Prostate gland (tissue), 2 donors: ENCODE measurements at places on chromosomes 3 and 15. TPM values are rescaled to one million over a fixed set of nuclear protein-coding genes. Genes with fewer than 3 reads are reported as not detected.

DNA sequence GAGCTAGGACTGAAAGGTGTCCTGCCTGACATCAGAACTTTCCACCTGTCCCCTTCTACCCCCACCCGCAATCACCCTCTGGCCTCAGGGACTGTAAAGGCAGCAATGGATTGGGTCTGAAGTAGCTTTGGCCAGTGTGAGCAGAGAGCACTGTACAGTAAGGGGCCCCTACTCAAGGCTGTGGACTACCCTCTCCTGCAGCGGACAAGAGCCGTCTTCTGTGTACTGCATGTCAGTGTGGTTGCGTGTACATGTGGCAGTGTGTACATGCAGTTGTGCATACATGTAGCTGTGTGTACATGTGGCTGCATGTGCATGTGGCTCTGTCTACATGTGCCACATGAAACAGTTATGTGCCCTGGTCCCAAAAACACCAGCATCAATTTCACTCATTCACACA, 205.9 kb upstream of the LINGO1 start:
- DNase-seq, result no peak

DNA sequence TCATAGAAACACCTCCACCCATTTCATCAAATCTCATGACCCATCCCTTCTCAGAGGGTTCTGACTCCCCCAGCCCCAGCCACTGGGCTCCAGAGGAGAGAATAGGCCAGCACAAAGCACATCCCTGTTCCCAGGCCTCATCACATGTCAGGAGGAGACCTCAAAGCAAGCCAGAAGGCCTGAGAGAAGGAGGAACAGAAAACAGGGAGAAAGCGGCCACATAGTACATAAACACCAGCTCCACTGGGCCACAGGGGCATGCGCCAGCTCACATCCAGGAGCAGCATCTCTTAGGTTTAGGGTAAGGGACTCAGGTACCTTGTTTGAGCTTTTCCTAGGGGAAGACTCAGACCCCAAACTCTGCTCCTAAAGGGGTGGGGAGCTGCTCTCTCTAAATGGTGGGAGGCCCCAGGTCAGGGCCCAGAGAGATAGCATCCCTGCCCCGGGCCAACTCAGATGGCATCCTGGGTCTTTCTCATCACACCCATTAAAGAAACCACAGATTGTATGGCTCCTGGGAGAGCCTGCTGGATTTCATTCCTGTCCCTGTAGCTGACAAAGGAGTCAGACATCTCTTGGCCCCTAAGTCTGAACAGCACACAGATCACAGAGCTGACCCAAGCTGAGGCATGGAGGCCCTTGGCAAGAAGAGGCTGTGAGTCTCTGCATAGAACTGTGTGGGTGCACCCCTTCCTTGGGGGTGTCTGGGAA, 2.5 kb downstream of the SHF start:
- no peak for DNase-seq

DNA sequence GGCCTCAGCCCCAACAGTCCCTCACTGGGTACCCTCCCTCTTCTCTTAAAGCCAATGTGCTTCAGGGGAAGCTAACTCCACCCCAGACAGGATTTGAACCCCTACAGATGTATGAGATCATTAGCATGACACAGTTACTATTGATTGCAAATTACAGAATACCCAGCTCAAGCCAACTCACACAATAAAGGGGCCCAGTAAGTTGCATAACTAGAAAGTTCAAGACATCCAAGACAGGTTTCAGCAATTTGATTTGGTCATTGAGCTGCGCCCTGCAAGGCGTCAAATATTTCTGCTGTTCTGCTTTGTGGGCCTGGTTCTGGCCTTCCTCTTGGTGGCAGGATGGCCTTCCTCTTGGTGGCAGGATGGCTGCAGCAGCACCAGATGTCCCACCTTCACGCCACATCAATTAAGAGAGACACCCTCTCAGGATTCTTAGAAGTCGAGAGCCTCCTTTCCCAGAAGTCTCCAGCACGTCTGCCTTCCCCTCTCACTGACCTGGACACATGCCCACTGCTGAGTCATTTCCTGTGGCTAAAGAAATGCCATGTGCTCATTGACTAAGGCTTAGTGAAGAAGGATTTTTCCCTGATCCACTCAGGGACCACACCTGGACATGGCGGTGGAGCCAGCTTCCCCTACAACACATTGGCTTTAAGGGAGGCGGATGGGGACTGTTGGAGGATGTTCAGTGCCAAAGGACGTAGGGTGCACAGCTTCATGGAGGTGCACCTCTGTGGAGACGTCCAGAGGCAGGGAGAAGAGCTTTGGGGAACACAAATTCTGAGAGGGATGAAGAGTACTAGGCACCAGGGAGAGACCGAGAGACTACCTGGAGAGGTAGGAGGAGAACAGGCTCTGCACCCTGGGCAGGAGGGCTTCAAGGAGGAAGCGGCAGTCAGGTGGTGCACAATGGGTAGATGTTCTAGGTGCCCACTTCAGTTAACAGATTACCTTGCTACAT, 49.1 kb downstream of the DNASE1L3 start:
- no peak for DNase-seq

DNA sequence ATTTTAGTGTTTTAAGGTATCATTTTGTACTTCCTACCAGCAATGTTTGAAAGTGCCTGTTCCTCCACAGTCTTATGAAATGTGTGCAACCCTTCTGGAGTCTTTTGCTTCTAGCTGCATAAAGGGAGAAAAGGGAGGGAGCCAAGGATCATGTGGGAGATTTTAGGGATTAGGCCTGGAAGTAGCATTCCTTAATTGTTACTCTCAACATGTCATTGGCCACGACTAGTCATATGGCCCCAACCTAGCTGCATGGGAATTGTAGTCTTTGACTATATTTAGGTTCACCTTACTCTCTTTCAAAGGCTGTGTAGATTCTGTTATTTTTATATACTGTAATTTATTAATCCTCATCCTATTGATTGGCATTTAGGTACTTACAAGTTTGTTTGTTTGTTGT, 14.9 kb downstream of the CRTAP start:
- no peak for DNase-seq

GRCh38 chr3:127697551-127698240, 24.9 kb downstream of the ABTB1 start:
- DNase-seq, result peak; percentile 59

Gene ADAMTS17
- total RNA-seq, result 5.6 TPM

Gene ATXN7
- 30.8 TPM for total RNA-seq
